ENCODE measurements at places on chromosomes 12 and 14. TPM values are rescaled to one million over a fixed set of nuclear protein-coding genes. Genes with fewer than 3 reads are reported as not detected.
A peak's percentile ranks its signal among the peaks of the same experiment; 100 is the strongest.

- DNase-seq, result no peak
Measured at GRCh38 chr12:112879191-112879705, 27.5 kb upstream of the OAS1 start.

DNA sequence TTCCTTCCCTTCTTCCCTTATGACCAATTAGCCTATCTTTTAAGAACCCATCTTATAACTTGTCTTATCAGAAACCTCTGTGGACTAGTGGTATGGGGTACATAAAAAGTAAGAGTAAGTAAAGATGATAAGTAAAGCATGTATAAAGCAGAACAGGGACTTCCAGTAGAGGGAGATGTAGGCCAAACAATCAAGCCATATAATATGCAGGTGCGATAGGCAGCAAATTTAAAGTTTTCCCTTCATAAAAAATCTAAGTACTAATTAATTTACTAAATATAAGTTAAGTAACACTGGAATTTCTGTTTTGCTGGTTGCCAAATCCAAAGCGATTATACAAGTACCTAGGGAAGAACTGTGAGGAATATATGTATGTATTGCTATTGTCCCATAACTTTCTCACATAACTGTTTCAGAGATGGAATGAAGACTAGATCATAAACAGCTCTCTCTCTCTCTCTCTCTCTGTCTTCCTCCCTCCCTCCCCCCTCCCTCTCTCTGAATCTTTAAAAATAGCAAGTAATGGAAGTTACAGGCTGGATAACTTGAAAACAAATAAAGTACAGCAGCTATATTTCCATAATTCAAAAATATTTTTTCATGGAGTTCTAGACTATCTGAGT lies 25.7 kb downstream of the METTL25 start:
- no peak for DNase-seq

- no peak for DNase-seq
Measured at GRCh38 chr14:24395609-24396582, 2.9 kb upstream of the NYNRIN start.

GRCh38 chr12:131056626-131057025 lies 102.9 kb downstream of the ADGRD1 start:
- DNase-seq, result no peak

- no peak for DNase-seq
Measured at GRCh38 chr14:34912966-34913365, 37.8 kb upstream of the BAZ1A start.

LMO3 gene
- not detected for total RNA-seq

DNA sequence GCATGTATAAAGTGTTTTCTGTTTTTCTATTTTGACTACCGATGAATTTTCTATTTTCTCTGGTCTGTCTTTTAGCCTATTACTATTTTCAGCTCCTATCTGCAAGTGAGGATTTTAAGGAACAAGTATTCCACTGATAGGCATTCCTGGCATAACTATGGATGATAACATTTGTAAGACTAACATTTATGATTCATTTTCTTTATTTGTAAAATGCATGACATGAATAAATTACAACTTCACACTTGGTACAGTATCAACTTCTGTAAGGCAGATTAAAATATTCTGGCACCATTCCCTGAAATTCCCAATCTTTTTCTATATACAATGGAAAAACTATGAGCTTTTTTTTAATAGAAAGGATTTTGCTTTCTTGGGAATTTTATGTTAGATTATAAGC lies 121.0 kb upstream of the GARIN2 start:
- DNase-seq, result no peak

DNA sequence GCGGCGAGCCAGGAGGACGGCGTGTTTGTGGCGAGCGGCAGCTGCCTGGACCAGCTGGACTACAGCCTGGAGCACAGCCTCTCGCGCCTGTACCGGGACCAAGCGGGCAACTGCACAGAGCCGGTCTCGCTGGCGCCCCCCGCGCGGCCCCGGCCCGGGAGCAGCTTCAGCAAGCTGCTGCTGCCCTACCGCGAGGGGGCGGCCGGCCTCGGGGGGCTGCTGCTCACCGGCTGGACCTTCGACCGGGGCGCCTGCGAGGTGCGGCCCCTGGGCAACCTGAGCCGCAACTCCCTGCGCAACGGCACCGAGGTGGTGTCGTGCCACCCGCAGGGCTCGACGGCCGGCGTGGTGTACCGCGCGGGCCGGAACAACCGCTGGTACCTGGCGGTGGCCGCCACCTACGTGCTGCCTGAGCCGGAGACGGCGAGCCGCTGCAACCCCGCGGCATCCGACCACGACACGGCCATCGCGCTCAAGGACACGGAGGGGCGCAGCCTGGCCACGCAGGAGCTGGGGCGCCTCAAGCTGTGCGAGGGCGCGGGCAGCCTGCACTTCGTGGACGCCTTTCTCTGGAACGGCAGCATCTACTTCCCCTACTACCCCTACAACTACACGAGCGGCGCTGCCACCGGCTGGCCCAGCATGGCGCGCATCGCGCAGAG lies 873 bp downstream of the PLXNC1 start:
- peak; percentile 45 for DNase-seq

GRCh38 chr12:116525418-116526001 lies 33.7 kb upstream of the MAP1LC3B2 start:
- no peak for DNase-seq

DNA sequence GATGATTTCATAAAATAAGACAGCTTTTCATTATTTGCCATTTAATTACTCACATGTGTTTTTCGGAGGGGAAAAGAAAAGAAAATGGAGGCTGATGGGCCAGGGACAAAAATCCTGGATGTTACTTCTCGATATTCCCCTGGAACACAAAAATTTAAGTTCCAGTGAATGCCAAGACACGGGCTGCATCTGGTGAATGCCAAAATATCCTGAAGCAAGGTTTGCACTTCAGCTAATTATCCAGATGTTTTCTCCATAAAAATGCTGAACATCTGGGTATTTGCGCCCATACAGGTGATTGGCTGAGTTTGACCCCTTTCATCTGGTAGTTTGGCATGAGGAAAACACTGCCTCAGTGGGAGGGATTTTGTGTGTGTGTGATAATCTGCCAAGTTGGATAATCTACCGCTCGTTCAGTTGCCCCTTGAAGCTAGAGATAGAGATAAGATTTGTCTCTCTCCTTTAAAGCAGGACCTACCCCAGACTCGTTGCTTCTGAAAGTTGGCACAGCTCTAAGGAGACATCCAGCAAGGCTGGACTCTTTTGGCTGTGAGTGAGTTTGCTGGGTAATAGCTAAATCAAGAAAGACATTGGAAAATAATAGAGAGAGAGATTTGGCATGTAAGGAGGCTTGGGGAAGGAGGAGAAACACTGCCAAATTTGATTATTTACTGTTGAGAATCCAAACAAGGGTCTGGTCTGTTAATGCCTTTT lies 390.0 kb downstream of the EGLN3 start:
- no peak for DNase-seq

- DNase-seq, result no peak
Measured at GRCh38 chr14:85195872-85196477, 334.0 kb upstream of the FLRT2 start.

GRCh38 chr12:94304566-94305061 lies 155.1 kb downstream of the CEP83 start:
- no peak for DNase-seq

GRCh38 chr14:89902881-89903280 lies 51.6 kb downstream of the EFCAB11 start:
- no peak for DNase-seq

- DNase-seq, result no peak
Measured at GRCh38 chr12:85476756-85477155, 196.7 kb downstream of the ALX1 start.

ITGB7 gene
- total RNA-seq, result 621 TPM

DNA sequence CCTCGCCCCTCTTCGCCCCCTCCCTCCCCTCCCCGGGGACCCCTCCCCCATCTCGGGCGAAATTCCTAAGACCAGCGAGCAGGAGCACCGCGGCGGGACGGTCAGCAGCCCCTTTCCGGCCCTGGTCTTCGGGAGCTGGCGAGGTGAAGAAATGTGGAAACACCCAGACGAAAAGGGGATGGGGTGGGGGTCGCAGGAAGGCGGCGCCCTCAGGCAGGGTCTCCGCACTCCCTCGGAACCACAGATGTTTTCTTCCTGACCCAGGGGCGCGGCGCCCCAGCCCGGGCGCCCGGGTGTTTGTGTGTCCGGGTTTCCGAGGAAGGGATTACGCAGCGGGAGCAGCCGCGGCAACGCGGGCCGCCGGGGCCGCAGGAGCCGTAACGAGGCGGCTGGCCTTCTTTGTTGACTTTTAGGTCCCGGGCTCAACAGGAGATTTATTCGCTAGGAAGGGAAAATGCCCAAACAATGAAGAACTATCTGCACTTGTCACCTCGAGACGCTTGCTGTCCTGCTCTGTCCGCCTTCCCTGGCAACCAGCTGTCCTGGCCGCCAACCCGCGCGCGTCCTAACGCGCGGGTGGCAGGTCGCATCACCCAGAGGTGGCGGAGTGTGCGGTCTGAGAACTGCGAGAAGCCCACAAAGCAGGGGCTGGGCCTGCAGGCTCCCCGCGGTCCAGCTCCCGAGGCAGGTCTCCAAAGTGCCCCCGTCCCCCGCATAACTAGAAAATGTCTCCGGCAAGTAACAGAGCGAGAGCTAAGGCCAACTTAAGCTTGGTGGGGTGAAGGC lies 7.0 kb downstream of the FOXA1 start:
- DNase-seq, result no peak

KIF5A gene
- total RNA-seq, result 0.89 TPM

GLIPR1L1 gene
- not detected for total RNA-seq

PRR4 gene
- 1.9 TPM for total RNA-seq

DNA sequence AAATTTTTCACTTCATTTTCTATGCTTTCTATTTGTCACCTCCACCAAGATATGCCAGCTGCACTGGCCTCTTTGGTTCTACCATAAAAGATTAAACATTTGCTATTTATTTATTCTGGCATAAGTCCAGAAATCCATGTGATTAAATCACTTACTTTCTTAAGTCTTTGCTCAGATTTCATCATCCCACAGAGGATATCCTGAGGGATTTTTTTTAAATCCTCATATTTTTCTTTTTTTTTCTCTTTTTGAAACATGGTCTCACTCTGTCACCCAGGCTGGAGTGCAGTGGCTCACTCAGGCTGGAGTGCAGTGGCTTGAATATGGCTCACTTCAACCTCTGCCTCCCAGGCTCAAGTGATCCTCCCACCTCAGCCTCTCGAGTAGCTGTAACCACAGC lies 645.4 kb upstream of the ATXN7L3B start:
- no peak for DNase-seq

VWF gene
- total RNA-seq, result not detected

GRCh38 chr12:102120886-102121285 lies 903 bp downstream of the PARPBP start:
- DNase-seq, result peak; percentile 10

AKAP3 gene
- 2.6 TPM for total RNA-seq

NFKBIA gene
- 60.1 TPM for total RNA-seq

DNA sequence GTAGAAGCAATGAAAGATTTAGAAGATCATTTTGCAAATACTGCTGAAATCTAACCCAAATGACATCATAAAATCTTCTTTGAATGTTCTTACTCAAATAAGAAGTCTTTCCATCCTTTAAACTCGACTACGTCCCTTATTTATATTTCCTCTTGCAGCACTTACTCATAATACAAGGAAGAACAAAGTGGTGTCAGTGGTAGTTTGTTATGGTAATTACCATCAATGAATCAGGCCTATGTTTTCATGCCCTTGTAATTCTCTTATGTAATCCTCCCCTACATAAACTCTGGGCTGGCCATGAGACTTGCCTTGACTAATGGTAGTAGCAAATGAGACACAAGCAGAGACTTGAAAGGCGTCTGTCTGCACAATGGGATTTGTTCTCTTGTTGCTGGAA lies 17.0 kb downstream of the EEA1 start:
- DNase-seq, result no peak

- no peak for DNase-seq
Measured at GRCh38 chr14:75430116-75430515, 2.3 kb downstream of the JDP2 start.

DNA sequence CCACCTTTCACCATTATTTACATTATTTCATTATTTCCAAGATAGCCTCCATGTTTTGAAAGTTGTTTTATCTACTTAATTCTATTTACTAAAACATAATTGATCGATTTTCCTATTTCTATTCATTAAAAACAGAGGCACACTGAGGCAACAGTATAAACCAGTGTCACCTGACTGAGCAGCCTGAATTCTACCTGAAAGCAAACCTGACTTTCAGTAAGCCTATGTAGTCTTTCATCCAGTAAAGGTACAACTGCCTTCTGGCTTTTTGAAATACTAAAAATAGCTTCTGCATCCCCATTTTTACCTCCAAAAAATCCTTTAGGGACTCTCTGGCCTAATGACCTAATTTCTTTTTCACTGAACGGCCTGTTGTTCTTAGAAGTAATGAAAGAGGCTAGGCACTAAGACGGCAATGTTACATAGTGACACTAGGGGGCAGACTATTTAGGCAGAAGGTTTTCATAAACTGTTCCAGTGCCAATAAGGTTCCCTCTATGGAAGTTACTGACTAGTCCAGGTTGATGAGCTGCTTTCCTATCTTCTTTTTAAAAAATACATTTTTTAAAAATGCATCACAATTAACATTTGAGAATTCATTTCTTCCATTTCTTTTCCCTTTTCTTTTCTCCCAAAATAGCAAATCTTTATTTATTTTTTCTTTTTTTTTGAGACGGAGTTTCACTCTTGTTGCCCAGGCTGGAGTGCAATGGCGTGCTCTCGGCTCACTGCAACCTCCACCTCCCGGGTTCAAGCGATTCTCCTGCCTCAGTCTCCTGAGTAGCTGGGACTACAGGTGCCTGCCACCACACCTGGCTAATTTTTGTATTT lies 17.5 kb downstream of the ANAPC5 start:
- DNase-seq, result peak; percentile 49

LIN52 gene
- 14.7 TPM for total RNA-seq

DNA sequence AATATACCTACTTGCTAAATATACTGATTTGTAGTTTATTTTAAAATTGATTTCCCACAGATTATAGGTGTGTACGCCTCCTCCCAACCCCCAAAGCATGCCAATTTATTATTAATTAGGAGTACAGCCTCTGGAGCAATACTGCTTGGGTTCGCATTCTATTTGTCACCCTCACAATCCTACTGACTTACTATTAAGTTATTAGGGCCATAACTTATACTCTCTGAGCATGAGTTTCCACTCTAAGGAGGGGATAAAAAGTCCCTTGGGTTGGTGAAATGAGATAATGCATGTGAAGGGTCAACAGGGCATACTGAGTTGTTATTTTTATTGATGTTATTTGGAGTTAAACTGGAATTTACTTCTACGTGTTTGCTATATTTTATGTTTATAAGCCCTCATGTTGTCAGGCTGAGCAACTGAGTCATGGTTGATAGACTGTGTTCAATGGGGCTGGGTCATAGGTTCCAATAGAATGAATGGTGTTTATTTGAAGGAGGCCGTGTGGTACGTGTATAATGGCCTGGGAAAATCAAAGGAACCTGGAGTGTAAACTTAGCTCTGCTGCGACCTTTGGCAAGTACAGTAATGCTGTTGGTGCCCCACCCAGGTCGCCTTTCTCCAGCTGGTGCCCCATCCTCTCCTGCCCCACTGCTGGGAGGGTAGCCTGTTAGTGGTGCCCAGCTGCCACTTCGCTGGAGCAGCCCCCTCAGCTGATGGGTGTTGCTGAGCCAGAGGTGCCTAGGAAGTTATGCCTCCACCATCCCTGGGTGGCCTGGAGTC lies 99.3 kb upstream of the PTPRB start:
- no peak for DNase-seq

GRCh38 chr14:94483071-94483451 lies 7.1 kb upstream of the SERPINA9 start:
- DNase-seq, result no peak

Measured in activated CD4-positive, alpha-beta T cell treated with anti-CD3 and anti-CD28 coated beads, Interleukin-2, amount 10 ng/mL, durations not matched to agents 7 days and 5 days (primary cell).